NCI-H446 (cell line): ENCODE measurements at places on chromosomes 2 and 18.

DNA sequence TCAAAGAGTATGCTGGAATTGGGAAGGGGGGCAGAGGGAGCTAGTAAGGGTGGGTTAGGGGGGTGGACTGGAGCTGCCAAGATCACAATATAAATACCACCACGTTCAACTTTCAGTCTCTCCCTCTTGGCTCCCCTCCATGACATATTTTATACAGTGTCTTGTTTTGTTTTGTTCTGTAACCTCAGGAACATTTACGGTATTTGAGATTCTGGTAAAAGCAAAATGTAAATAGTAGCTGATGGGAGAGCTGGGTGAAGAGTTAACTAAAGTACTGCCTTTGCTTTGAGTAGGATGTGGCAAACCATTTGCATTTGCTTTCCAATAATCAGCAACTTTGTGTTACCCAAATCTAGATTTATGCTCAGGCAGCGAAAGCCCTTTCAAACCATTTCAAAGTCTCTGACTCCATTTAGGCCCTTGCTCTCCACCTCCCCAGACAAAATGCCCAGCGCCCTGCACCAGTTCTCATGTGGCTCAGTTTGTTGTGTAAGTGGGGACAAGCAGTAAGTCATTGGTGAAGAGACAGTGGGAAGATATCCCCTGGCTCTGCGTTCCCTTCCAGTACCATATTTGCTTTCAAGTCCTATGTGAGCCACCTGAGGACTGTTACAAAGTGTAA is 17.4 kb downstream of the IRS1 start:
- DNase-seq = no peak

GRCh38 chr2:67258831-67259230 is 138.3 kb upstream of the ETAA1 start:
- DNase-seq = no peak

DNA sequence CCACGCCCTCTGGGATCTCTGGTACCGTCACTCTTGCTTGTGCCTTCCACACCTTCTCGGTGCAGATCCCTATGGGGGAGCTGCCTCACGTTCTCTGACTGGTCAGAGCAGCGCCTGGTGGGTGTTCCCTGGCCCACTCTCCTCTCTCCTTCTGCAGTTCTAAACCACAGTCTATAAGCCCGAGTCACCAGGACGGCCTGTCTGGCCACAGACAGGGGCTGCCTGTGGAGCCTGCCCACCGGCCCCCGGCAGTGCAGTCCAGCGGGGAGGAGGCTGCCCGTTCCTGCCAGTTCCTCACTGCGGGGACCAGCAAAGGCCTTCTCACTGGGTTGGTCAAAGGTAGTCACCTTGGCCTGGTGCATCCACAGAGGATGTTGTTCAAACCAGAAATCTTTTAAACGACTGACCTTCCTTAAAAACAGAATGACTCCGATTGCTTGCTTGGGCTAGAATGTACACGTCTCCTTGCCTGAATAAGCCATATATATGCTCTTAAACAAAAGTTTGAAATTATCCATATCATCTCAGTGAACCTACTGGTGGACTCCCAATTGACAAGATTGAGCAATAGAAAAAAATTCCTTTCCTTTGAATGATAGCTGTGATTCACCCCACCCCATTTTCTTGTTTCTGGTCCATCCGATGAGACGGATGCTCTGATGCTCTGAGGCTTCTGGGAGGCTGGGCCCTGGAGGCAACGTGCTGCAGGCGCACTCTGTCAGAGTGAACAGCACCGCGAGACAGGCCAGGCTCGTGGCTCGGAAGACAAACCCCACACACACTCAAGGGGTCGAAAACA is 61.2 kb downstream of the RALBP1 start:
- DNase-seq = no peak

GRCh38 chr2:11597538-11598225 is 63.8 kb downstream of the GREB1 start:
- DNase-seq = no peak

DNA sequence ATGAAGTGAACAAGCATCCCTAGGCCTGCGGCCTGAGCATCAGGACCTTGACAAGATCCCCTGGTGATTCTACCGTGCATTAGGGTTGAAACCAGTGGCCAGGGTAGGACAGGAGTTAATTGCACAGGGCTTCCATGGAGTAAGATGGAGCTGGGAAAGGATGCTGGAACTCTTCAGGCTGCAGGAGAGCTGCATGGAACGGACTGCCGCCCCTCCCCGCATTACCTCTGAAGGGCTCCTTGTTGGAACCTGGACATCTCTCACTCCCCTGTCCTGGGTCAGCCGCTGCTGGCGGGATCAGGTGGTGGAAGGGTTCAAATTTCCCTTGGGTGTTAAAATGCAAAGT is 156.6 kb upstream of the ID2 start:
- no peak for DNase-seq

DNA sequence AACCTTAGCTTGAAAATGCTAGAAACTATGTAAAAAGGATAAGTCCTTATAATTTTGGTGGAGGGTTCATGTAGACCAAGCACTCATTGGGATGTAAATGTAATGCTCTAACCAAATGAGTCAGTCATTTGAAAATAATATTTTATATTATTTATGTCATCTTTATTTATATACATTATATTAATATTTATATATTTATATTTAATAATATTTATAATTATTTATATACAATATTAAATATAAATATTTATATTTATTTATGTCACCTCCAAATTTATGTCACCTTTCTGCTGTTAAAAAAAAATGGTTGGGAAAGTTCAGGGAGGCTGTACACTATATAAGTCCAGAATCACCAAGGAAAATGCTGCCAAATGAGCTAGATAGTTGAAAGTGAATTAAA is 254.3 kb downstream of the FIGN start:
- DNase-seq = no peak

GRCh38 chr2:169528271-169528701 is 18.8 kb downstream of the KLHL41 start:
- DNase-seq = peak; percentile 39

DNA sequence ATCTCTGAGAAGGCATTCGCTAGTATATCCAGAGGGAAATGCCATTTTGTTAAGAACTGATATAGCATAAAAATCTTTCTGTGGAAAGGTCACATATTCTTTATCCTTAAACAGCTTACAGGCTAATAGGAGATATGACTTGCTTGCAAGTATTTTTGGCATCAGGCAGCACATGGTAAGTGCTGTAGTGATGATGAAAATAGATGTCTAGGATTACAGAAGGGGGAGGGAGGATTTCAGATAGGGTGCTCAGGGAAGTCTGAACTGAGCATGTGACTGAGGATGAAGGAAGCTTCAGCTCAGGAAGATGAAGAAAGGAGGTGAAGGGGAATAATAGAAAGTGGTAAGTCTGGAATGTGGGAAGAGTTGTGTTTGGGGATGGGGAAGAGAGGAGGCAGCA is 158.5 kb upstream of the NOSTRIN start:
- DNase-seq = no peak

GRCh38 chr18:58779529-58779928 is 85.1 kb upstream of the ZNF532 start:
- DNase-seq = no peak

- no peak for DNase-seq
These were observed 7.3 kb upstream of the ATL2 start for GRCh38 chr2:38384338-38384737.

DNA sequence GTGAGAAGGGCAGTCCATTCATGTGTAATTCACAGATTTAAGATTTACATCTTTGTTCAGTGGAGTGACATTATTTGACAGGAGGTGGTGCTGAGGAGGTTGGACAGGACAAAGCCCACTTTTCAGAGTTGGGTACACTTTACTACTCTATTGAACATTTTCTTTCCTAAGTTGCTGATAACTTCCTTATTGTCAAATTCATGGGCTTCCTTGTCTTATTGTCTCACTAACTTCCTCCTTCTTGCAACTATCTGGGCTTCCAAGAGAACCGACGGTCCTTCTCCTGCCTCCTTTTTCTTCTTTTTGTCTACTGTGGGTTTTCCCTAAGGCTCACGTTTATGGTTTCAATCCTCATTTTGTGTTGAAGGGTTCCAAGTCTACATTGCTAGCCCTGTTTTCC is 67.7 kb upstream of the DNMT3A start:
- DNase-seq = no peak

DNA sequence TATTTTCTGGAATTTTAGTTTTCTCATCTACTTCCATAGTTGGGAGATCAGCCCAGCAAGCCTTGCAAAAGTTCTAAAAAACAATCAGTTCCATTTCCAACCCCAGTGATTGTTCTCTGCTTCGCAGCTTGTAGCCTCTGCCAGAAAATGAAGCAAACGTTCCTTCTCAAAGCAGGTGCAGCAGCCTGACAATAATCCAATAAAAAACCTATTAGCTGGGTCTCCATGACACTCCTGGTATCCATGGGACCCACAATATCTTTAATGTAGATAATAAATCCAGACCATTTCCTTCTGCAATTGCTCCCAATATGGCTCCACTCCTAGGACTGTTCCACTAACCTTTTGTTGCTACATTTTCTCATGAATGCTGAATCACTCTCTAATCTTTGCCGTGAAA is 140.8 kb upstream of the SETBP1 start:
- DNase-seq = no peak

GRCh38 chr2:128788636-128789220 is 470.1 kb upstream of the HS6ST1 start:
- DNase-seq = no peak

GRCh38 chr2:47011264-47011663 is 95.7 kb upstream of the MCFD2 start:
- no peak for DNase-seq

- DNase-seq = no peak
These were observed 1.7 kb downstream of the MYCN start for GRCh38 chr2:15941871-15942710.

DNA sequence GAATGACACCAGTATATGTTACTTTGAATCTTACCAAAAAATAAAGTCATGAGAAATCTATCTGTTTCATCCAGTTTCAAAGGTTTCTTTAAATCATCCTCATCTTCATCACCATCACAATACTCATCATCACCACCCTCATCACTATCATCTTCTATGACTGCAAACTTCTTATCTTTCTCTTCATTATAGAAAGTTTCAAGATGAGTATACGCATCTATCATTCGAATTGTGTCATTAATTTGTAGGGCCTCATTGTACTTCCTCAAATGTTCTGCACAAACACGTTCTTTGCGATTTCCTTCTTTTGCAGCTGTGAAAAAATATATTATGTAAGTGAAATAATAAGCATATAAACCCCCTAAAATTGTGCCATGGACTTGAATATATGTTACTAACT is 34.1 kb upstream of the FAP start:
- DNase-seq = no peak
